ENCODE measurements at places on chromosomes 3 and 15. TPM values are rescaled to one million over a fixed set of nuclear protein-coding genes. Genes with fewer than 3 reads are reported as not detected.

ALS2CL gene
- 1.4 TPM for total RNA-seq

MUC20 gene
- 0.63 TPM for total RNA-seq

CRABP1 gene
- total RNA-seq, result not detected

ADAMTS7 gene
- 0.10 TPM for total RNA-seq

THRB gene
- total RNA-seq, result not detected

FETUB gene
- total RNA-seq, result not detected

CLDN11 gene
- 0.19 TPM for total RNA-seq

CFAP161 gene
- not detected for total RNA-seq

CNTN4 gene
- not detected for total RNA-seq

MESP1 gene
- 3.1 TPM for total RNA-seq

SNAPC5 gene
- total RNA-seq, result 45.2 TPM

SYNM gene
- total RNA-seq, result 0.42 TPM

COL8A1 gene
- not detected for total RNA-seq

GOLGA6D gene
- total RNA-seq, result not detected

C3orf49 gene
- not detected for total RNA-seq

CCRL2 gene
- total RNA-seq, result 0.76 TPM
